WTC11 (cell line): ENCODE measurements at places on chromosomes 7 and 10. TPM values are rescaled to one million over a fixed set of nuclear protein-coding genes. Genes with fewer than 3 reads are reported as not detected.

SAP25 gene
- 9.3 to 11.7 TPM (median 9.7 TPM) in 3 replicates for total RNA-seq

GJD4 gene
- total RNA-seq: not detected in 3 replicates

NXPH1 gene
- 0.14 to 0.59 TPM (median 0.27 TPM) in 3 replicates for total RNA-seq

GRCh38 chr10:86316990-86317389 lies 49.6 kb downstream of the GRID1 start:
- DNase-seq: no peak

GRCh38 chr7:24907311-24907886 lies 72.6 kb downstream of the OSBPL3 start:
- no peak for DNase-seq

MALRD1 gene
- 0.50 to 0.64 TPM (median 0.60 TPM) in 3 replicates for total RNA-seq

- no peak for DNase-seq
Measured at GRCh38 chr7:33719059-33719581, 186.2 kb upstream of the BMPER start.

CASTOR2 gene
- total RNA-seq: 36.5 to 40.1 TPM (median 38.7 TPM) in 3 replicates

ZNF479 gene
- not detected in 3 replicates for total RNA-seq

- no peak for DNase-seq
Measured at GRCh38 chr10:103083266-103083976, 109.7 kb downstream of the NT5C2 start.

DNA sequence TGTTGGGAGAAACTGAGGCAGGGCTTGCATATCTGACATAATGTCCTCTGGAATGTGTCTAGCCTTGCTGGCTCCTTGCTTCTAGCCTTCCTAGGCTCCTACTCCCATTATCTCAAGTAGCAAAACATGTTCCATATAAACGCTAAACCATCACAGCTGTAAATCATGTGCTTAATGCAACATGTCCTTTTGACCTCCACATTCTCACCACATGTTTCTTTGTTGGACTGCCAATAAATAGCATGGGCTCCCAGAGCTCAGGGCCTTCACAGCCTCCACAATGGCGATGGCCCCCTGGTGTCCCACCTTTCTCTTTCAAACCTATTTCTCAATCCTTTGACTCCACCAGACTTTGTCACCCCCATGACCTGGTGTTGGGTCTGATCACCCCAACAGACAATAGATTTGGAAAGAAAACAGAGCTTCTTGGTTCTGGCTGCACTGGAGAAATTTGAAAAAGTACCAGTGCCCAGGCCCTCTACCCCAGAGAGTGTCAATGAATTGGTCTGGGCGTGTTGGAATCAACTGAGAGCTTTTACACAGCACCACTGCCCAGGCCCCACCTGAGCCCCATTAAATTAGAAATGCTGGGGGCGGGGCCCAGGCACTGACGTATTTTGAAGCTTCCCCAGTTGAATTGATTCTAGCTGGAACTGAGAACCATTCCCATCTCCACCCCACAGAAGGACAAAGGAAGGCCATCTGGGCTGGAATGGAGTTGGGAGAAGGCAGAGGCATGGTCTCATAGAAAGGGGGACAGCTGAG lies 41.3 kb upstream of the GGCT start:
- DNase-seq: no peak

SEMA3D gene
- 2.2 to 3.8 TPM (median 2.9 TPM) in 3 replicates for total RNA-seq

GRCh38 chr10:124025660-124026588 lies 67.5 kb downstream of the CHST15 start:
- no peak for DNase-seq

- no peak for DNase-seq
Measured at GRCh38 chr10:99444383-99445045, 14.1 kb upstream of the GOT1 start.

UTF1 gene
- 140 to 196 TPM (median 143 TPM) in 3 replicates for total RNA-seq

- no peak for DNase-seq
Measured at GRCh38 chr7:133682364-133683181, 429.7 kb downstream of the EXOC4 start.

TBX20 gene
- total RNA-seq: 0.24 to 0.37 TPM (median 0.25 TPM) in 3 replicates

PRF1 gene
- total RNA-seq: 0.11 to 0.18 TPM (median 0.16 TPM) in 3 replicates

ITGB8 gene
- 1.8 to 2.2 TPM (median 1.9 TPM) in 3 replicates for total RNA-seq

MICALL2 gene
- 13.6 to 15.7 TPM (median 14.1 TPM) in 3 replicates for total RNA-seq

- no peak for DNase-seq
Measured at GRCh38 chr10:19730907-19731217, 85.4 kb upstream of the PLXDC2 start.

- DNase-seq: no peak
Measured at GRCh38 chr7:1232103-1232466, 587 bp upstream of the UNCX start.

GRCh38 chr7:114889646-114890285 lies 32.1 kb upstream of the MDFIC start:
- no peak for DNase-seq

DNA sequence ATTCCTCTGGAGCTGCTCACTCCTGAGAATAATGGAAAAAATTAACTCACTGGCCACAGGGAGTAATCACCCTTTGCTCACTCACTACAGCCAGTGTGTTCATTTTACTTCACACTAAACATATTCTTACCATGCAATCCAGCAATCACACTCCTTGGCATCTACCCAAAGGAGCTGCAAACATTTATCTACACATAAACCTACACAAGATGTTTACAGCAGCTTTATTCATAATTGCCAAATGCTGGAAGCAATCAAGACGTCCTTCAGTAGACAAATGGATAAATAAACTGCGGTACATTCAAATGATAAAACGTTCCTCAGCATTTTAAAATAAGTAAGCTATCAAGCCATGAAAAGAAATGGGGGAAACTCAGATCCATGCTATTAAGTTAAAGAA lies 34.2 kb upstream of the POM121L12 start:
- no peak for DNase-seq

DNA sequence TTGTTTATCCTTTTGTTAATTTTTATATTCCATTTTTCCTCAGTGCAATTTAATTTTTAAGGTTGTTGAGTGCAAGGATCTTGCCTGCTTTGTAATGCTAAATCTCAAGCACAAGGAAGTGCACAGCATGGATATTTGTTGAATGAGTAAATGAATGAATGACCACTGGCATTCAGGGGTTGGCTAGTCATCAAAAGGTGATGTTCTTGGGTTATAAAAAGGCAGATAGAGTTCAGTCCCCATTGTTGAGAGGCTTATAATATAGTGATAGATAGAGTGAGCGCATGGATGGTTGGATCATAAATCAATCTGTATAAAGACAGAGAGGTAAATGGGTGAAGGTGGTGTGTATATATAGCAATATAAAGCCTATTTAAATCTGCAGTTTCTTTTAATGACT lies 193.2 kb upstream of the KLF6 start:
- no peak for DNase-seq
